Right lung (tissue), 10 donors: ENCODE measurements at places on chromosomes 12 and 14.

- DNase-seq, result no peak
These were observed 46.4 kb downstream of the CLMN start for GRCh38 chr14:95273001-95273978.

DNA sequence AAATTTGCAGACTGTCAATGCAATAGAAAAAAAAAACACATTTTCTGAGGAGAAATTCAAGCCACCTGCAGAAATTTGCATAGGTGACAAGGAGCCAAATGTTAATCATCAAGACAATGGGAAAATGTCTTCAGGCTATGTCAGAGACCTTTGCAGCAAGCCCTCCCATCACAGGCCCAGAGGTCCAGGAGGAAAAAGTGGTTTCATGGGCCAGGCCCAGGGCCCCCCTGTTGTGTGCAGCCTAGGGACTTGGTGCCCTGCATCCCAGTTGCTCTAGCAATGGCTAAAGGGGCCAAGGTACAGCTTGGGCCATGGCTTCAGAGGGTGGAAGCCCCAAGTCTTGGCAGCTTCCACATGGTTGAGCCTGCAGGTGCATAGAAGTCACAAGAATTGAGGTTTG, 60.6 kb downstream of the TC2N start:
- DNase-seq, result no peak

- no peak for DNase-seq
These were observed 31.2 kb upstream of the FOS start for GRCh38 chr14:75247286-75247922.

DNA sequence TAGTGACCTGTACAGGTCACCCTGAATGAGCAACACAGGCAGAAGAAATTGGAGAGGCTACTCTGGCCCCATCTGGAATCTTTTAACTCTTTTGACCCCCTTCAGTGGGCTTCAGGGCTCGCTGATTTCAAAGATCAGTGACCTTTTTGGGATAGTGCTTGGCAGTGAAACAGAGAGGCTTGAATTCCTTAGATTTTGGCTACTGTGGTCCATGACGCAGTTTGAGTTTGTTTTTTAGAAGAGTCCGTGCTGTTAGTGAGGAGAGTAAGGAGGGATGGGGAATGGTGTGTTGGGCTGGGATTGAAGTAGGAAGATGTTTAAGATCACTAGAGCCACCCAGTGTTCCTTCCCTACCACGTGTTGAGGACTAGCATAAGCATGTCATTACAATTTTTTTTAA, 16.5 kb downstream of the TMEM30B start:
- no peak for DNase-seq

GRCh38 chr12:65663648-65664047, 160.6 kb upstream of the HMGA2 start:
- no peak for DNase-seq
